ENCODE measurements at places on chromosomes 4 and X.

DNA sequence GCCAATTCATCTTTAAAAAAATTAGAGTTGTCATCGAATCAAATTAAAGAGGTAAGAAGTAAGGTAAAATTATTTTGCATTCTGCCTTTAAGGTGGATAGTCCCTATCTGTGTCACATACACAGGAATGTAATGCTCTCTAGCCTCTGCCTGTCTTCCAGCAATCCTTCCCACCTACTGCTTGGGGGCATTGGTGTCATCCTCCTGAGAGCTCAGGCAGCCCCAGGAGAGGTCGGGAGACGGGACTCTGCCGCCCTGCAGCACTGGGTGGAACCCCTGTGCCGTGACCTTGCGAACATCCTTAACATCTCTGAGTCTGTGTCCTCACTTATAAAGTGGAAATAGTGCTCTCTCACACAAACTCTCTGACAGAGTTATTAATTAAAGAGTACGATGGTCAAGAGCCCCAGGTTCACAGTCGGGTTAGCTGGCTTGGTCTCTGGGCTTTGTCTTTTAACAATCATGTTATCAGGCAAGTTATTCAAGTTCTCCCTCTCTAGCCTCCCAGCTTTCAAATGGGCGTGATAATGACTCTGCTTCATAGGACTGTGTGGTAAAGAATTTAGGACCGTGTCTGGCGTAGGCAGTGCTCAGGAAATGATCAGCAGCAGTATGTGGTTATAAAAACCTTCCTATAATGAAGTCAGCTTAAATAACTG, 10.2 kb downstream of the TLR3 start:
- no peak for DNase-seq

DNA sequence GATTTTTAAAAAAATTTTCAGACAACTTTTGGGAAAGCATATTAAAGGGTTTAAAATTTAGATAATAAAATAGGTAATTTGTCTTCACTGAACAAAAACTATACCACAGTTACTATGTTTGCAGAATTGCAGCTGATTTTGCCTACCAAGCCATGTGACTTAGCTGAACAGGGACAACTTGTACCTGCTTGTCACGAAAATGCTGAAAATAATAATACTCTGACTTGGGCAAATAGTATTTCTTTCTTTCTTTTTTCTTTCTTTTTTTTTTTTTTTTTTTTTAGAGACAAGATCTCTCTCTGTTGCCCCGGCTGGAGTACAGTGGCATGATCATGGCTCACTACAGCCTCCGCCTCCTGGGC, 225.2 kb upstream of the PPP1R2C start:
- no peak for DNase-seq

DNA sequence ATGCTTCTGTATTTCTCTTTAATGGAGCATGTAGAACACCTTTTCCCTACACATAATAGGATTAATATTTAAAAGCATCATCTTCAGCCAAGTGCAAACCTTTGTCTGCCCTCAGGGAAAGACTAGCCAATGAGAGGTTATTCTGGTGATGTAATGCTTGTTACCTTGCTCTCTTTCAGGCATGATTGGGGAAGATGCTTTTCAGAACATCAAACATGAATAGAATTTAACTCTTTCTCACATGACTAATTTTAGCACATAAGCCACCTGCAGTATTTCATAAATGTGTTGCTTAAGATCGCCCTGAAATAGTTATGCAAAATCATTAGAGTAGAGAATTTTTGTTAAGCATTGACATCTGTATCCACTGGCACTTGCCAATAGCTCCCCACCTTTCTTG, 10.7 kb upstream of the EPGN start:
- DNase-seq = no peak

DNA sequence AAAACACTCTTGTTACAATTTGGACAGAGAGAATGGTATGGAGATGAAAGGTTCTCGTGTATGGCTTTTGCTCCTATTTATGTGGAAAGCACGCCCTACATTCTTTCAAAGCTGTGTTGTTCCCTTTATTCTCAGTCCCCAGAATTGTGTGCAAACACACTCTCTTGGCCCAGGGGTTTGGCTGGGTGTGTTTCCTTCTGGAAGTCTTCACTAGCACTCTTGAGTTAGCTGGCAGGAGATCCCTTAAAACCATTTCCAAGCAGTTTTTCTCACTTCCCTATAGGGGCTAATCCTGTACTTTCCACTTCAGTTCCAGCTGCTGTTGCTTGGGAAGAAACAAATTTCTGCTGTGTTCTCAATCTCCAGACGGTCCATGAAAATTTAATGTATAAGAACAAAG, 35.1 kb downstream of the FHL1 start:
- DNase-seq = no peak

GRCh38 chrX:50106051-50106675, 94.6 kb downstream of the AKAP4 start:
- no peak for DNase-seq

DNA sequence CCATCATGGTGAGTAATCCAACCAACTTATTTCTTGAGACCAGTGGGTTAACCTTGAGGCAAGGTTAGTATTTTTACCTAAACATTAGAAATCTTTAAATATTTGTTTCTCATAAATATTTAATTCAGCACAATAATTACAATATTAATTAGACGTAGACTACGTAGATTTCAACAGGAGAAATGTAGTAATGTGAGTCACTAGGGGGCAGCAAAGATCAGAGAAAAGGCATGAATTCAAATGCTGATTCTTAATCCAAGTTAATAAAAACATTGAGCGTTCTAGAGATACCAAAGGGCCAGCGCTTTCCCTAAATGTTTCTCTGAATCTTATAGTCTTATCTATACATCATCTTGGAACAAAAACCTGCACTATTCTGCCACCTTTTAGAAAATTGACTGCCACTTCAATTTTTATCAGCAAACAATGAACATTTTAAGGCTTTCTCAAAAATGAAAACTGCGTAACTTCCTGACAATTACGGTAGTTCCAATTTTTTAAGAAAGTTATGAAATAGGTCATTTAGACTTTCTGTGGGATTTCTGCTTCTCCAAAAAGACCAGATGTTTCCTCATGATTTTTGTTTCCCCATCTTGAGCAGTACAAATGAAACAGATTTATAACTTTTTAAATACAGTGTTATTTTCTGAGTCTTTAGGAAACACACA, 180.7 kb downstream of the GASK1B start:
- peak; percentile 85 for DNase-seq

- DNase-seq = no peak
Observed at GRCh38 chr4:153988492-153989363, 199.8 kb upstream of the SFRP2 start.

- DNase-seq = no peak
Observed at GRCh38 chr4:78622253-78622979, 70.8 kb downstream of the ANXA3 start.

- DNase-seq = no peak
Observed at GRCh38 chr4:163515198-163515597, 20.7 kb downstream of the TMA16 start.

DNA sequence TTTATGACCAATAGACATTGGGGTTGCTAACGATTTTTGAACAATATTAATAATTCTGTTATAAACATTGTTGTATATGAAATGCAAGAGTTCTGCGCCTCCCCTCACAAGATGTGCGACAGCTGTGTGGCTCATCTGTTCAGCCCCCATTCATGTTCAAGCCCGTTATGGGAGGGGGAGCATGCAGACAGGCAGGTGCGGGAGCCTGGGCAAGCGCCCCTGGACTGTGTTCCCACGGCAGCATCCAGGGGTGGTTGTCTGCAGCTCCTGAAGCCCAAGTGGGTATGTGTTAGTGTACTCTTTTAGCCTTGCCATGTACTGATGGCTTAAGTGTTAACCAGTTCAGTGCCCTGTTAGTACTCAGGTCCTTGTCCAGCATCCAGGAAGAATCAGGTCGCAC, 34.6 kb downstream of the UGT2A3 start:
- no peak for DNase-seq

GRCh38 chr4:158444621-158445020, 77.1 kb upstream of the RXFP1 start:
- DNase-seq = no peak

- DNase-seq = no peak
Observed at GRCh38 chrX:31212856-31213748, 141.3 kb upstream of the FTHL17 start.

DNA sequence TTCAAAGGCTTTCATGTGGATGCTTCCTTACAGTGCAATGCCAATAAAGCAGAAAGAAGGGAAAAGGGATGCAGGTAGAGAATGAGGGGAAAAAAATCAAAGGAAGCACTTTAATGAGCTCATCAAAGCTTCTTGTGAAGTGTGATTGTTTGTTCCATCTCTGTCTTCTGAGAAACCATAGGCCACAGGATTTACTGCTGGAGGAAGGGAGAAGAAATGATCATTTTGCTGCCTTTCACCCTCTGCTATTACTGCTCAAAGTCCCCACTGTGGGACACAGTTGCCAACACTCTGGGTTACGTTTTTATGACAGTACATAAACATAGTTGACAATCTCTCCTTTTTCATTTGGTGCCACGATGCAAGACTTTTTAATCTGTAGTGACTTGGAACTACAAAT, 558.0 kb upstream of the TECRL start:
- no peak for DNase-seq

DNA sequence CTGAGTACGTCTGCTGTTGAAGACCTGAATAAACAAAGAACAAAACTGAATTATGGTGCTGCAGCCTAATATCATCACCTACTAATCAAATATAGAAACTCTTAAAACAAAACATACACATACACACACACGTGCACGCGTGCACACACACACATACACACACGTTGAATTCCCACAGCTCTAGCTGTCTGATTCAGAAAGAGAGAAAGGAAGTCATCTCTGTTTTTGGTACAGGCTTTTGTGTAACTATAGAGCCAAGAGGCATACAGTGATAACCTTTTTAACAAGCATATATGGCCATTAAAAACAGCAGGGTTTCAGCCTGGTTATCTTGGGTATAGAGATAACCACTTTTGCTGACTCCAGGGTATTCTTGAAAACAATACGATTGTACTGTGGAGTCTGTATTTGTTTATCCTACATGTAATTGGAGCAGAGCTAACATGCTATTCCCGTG, 823.2 kb downstream of the CCSER1 start:
- DNase-seq = no peak

- no peak for DNase-seq
Observed at GRCh38 chr4:131613824-131614216, 1535.3 kb upstream of the PCDH10 start.

- no peak for DNase-seq
Observed at GRCh38 chr4:40377512-40378365, 42.6 kb downstream of the CHRNA9 start.

DNA sequence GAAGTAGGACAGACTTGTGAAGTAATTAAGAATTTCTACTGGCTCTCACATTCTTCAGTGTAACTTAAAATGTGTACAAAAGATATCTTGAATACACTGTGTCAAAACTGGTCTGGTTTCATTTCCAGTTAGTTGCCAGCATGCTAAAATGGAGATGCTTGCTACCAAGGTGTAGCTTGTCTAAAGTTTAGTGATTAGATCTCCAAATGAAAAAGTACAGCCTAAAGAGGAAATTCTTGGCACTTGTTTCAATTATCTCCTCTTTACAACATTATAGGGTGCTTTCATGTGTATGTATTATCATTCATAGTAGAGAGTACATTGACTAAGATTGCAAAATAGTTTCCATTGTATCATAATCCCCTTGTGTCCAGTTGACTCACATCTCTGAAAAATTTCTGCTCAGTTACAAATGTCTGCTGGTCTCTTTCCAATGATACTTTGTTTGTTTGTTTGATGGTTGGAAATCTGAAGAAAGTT, 97.3 kb upstream of the SPRY1 start:
- DNase-seq = no peak

- no peak for DNase-seq
Observed at GRCh38 chr4:152619556-152619955, 60.2 kb downstream of the TMEM154 start.

- peak; percentile 19 for DNase-seq
Observed at GRCh38 chr4:14865804-14866203, 136.5 kb upstream of the CPEB2 start.

DNA sequence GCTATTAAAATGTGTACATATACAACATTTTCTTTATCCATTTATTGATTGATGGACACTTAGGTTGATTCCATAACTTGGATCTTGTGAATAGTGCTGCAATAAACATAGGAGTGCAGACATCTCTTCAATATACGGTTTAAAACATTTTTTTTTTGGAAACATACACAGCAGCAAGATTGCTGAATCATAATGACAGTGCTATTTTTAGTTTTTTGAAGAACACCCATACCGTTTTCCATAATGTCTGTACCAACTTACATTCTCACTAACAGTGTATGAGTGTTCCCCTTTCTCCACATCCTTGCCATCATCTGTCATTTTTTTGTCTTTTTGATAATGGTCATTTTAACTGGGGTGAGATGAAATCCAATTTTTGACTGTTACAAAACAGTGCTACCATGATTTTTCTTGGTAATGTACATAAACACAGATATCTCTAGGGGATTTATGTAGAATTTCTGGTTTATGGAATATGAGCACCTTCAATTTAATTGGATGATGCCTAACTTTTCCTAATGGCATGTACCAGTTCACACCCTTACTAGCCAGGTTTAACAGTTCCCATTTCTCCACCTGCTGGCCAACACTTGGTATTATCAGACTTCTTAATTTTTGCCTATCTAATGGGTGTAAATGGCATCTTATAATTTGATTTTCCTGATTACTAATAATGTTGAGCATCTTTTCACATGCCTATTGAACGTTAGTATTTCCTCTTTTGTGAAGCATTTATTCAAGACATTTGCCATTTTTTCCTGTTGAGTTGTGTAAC, 21.0 kb upstream of the TMSB15B start:
- peak; percentile 19 for DNase-seq

DNA sequence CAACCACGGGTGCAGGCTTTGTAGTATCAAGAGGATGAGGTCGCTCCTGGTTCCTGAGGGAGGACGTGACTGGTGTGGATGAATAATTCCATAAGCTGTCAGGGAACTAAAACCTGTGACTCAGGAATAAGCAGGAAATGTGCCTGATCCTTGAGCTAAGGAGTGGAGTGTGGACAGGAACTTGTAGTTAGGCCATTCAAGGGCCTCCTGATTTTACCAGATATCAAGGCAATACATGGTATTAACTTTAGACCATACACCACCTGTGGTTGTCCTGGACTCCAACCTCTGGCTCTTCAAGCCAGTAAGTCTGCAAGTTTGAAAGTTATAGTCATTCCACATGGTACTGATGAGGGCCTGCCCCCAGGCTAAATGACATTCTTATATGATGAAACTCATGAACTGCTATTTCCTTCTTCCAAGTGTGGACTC, 12.1 kb upstream of the ING2 start:
- no peak for DNase-seq

GRCh38 chr4:147994076-147994475, 262.2 kb downstream of the ARHGAP10 start:
- DNase-seq = no peak

DNA sequence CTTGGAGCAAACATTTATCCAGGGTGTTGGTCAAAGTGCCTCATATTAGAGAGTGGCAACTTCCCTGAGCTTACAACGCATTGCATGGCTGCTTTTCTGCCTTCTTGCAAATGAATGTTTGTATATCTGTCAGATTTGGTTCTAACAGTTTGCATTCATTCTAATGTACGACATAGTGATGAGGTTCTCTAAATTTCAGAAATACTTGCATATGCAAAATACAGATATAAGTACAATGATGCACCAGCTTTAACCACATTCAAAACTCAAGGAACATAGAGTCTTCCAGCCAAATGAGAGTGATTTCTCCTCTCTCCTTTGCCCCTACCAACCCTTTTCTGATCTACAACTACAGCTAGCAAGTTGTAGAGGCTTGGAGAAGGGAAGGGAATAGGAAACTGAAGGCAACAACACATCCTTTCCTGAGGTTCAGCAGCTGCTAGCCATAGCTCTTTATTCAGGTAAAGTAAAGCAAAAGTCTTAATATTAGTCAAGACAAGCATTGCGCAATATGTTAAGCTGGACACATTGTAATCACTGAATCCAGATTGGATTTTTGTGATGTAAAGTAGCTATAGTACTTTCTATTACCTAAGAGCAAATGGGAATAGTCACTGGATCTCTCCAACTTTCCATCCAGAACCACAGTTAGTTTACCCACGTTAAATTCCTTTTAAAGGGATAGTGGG, 6.3 kb downstream of the TKTL2 start:
- no peak for DNase-seq

Data from AML-193 (cell line).